SW480 (cell line): ENCODE measurements at places on chromosomes 2 and 18.

GRCh38 chr2:40282428-40282827, 169.5 kb downstream of the SLC8A1 start:
- no peak for DNase-seq

GRCh38 chr18:44837482-44838180, 156.9 kb downstream of the SETBP1 start:
- DNase-seq, result no peak

DNA sequence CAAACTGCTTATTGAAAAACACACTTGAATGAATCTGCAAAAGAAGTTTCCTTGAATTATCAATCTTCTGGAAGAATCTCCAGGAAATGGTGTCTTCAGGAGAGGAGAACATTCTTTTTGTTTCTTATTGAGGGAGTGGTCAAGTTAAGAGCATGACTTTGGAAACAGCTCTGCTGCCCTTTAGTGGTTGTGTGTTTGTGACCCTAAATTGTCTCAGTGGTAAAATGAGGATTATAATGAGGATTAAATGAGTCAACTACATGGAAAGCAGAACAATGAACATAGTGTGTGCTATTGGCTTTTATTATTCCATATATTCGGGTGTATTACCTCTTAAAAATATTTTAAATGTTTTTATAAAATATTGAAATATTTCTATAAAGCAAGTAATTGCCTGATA, 44.8 kb upstream of the TANC1 start:
- DNase-seq, result no peak

DNA sequence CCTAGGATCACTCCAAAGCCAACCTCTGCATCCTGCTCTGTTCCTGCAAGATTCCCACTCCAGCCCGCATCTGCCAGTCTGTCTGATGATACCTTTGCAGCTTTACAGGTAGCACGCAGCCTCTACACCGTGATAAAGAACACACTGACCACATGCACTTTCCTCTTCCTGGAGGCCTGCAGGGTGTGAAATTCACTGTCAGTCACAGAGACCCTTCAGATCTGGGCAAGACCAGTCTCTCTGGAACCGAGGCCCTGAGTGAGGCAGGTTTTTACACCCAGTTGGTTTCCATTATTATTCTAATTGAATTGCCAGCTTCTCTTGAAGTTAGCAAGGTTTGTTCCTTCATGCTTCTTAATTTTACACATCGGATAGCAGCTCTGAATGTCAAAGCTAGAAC, 30.5 kb upstream of the TWIST2 start:
- DNase-seq, result no peak

GRCh38 chr2:164764996-164765395, 76.6 kb downstream of the COBLL1 start:
- no peak for DNase-seq

DNA sequence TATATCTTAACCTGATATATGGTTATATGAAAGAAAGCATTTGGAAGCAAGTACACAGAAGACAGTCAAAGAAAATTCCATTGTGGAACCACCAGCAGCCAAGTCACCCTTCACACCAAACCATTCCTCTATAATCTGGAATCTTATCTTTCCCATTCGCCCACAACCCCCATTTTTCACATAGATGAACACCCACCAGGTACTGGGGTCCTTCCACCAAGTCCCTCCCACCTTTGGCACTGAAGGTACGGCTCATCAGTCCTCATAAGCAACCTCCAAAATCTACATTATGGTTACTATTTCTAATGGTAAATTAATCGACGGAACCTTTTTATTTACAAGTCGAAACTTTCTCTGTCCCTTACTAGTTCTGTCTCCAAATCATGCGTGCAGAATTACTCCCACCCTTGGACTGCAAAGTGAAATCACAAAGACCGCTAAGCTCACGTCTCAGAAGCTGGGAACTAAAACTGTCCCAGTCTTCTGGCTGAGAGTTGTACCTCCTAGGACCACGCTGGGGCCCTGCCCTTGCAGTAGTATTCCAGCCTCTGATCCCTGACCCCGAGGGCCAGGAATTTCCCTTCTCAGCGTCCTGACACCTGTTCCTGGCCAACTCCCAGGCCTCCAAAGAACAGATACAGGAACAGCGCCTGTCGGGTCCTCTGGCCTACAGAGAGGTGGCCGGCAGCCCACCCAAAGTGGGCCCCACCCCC, 702 bp downstream of the OLA1 start:
- DNase-seq, result peak; percentile 43

DNA sequence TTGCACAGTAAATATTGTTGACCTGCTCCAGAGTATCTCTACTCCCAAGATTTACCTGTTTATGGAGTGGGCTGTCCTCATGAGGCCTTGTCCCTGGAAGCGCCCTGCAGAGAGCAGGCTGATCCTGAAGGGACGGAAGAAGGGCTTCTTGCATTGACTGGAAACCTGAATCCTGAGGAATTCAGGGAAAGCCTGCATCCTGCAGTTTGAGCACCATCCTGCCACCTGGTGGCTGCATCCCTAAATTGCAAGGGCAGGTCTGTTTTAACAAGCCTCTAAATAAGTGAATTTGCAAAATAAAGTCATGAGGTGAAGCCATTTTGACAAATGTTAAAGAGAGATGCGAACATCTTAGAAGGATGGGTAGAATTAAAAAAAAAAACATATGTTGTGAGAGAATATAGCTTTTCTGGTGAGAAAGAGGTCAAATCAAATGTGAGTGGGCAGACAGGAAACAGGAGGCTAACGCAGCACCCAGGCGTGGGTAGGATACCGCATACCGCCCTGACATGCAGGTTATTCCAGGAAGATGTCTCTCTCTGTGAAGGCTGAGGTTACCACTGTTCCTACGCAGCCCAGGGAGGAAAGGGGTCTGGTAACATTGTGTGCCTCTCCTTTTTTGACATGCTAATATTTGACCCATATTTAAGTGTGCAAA, 754.9 kb downstream of the RNF144A start:
- peak; percentile 36 for DNase-seq

GRCh38 chr18:55787536-55788073, 199.6 kb upstream of the TCF4 start:
- DNase-seq, result no peak

DNA sequence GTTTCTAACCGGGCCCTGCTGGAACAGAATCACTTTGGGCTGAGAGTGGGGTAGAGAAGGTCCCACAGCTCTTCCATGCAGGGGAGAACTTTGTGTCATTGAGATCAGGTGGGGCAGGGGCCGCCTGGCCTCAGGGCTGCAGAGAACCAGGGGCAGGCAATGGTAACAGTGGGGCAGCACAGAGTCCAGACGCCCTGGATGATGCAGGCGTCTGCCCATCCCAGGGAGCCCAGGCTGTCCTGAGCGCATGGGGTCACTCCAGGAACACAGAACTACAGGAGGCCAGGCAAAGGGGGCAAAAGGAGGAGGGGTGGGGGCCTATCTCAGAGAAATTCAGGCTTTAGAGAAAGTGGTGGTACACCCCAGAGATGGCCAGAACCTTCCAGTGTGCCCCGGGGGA, 121.3 kb downstream of the NDUFA10 start:
- DNase-seq, result no peak

- peak; percentile 37 for DNase-seq
These were observed 42.1 kb upstream of the NEMP2 start for GRCh38 chr2:190576573-190576972.
